ENCODE measurements at places on chromosomes 13 and 19.

GRCh38 chr19:50553134-50553703 lies 15.0 kb downstream of the LRRC4B start:
- DNase-seq, result no peak

DNA sequence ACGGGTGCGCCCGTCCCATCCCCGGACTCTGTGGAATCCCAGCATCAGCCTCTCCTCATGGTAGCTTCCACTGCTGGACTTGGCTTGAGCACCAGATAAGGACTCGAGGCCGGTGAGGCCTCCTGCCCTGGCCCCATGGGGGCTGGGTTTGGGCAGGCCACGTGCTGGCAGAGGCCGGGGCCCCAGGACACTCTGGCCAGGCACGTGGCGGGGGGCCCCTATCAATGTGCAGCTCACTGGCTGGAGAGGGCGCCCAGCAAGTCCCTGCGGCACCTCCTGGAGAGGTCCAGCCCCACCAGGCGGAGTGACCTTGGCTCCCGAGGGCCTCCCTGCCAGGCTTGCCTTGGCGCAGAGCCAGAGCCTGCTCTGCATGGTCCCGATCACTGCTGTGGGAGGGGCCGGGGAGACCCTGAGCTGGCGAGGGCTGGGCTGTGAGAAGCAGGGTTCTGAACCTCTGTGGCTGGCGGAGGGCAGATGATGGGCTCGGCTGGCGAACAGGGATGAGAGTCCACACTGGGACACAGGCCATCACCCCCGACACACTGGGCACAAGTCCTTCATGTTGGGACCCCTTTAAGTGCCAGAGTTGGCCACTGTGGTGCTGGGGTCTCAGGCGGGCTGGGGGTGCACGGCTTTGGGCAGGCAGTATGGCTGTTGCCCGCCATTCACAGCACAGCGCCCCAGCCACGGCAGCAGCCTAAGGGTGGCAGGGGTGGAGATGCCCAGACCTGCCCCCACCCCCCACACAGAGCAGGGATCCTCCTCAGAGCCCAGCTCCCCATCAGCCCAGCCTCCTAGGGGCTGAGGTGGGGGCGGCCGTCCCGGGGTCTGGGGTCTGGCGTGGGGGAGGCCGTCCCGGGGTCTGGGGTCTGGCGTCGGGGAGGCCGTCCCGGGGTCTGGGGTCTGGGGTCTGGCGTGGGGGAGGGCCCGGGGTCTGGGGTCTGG lies 19.1 kb downstream of the CEBPG start:
- DNase-seq, result peak; percentile 62

- DNase-seq, result no peak
Observed at GRCh38 chr19:2051773-2052704, 995 bp upstream of the MKNK2 start.

DNA sequence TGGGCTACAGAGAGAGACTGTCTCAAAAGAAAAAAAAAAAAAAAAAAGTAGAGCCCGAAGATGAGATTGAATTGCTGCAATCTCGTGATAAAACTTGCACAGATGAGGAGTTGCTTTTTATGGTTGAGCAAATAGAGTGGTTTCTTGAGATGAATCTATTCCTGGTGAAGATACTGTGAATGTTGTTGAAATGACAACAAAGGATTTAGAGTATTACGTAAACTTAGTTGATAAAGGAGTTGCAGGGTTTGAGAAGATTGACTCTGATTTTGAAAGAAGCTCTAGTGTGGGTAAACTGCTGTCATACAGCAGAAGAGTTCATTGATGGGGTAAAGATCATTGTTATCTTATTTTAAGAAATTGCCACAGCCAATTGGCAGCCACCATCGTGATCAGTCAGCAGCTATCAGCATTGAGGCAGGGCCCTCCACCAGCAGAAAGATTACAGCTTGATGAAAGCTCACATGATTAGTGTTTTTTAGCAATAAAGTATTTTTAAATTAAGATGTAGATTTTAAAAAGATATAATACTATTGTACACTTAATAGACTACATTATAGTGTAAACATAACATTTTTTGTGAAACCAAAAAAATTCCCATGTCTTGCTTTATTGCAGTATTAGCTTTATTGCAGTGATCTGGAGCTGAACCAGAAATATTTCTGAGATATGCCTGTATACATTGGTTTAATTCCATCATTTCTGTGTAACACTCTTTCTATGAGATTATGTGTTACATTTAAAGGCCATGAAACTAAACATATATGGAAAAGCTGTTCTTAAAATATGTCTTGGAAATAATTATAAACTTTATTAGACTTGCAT lies 43.1 kb downstream of the ZMYM2 start:
- DNase-seq, result no peak

GRCh38 chr19:10769533-10770491 lies 51.9 kb downstream of the DNM2 start:
- DNase-seq, result no peak

GRCh38 chr19:13817615-13818371 lies 22.6 kb downstream of the ZSWIM4 start:
- no peak for DNase-seq

DNA sequence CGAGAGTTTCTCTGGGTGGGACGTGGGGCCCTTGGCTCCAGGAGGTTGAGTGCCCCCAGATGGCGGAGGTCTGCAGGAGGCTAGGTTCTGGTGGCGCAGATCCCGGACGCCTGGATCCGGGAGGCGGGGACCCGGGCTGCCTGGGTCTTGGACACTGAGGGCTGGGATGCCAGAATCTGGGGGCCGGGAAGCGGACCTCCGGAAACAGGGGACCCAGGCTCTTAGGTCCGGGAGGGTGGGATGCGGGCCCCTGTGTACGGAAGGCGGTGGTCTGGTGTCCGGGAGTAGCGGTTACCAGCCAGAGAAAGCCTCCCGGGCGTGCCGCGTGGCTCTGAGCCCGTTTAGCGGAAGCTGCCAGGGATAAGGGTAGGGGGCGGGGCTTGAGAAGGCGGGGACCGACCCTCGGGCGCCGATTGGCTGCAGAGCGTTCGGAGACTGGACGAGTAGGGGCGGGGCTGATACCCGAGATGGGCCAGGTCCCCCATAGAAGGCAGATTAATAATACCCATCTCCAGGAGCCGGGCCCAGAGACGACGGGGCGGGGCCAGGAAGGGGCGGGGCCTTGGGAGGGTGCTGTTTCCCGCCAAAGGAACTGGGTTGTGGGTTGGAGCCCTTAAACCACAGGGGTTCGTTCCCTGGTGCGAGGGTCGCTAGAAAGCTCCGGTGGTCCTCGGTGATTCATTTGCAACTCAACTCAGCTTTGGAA lies at the start of gene SLC1A5:
SLC1A5 (minus strand) TSS at position 333 of the 706 bp plus-strand sequence. CDS start 629 bp downstream, outside the sequence.
- peak; percentile 98 for DNase-seq

- no peak for DNase-seq
Observed at GRCh38 chr13:98962901-98963590, 14.8 kb downstream of the DOCK9 start.

DNA sequence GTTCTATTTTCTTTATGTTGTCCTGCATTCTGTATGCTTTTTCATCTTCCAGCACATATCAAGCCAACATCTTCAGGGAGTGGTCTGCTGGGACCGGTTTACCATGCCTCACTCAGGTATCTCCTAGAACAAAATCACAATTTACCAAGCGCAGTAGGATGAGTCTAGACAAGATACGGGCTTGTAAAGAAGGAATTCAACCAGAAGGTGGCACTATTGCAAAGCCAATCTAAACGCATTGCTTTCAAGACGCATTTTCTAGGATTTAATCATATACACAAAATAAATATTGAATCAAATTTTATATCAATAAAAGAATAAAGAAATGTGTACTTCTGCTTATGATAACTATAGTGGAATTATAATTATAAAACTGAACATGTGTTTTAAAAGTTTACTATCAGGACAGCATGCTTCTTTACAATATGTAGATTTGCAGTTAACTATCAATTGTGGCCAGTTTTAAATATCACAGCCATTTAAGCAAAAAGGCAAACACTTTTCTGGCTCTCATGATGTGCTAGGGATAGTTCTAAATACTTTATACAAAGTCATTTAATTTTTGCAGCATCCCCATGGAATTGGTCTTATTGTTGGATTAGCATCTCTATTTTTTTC lies 16.1 kb upstream of the TPP2 start:
- DNase-seq, result no peak

DNA sequence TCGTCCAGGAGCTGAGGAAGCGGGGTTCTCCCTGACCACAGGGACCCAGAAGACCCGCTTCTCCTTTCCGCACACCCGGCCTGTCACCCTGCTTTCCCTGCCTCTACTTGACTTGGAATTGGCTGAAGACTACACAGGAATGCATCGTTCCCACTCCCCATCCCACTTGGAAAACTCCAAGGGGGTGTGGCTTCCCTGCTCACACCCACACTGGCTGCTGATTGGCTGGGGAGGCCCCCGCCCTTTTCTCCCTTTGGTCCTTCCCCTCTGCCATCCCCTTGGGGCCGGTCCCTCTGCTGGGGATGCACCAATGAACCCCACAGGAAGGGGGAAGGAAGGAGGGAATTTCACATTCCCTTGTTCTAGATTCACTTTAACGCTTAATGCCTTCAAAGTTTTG lies 18.9 kb downstream of the VASP start:
- DNase-seq, result peak; percentile 90
